Lower lobe of right lung (tissue), 2 donors: ENCODE measurements at places on chromosomes 2 and 18.
A peak's percentile ranks its signal among the peaks of the same experiment; 100 is the strongest.

- DNase-seq: no peak
These were observed 205.3 kb downstream of the ZFP36L2 start for GRCh38 chr2:43020990-43021669.

- DNase-seq: no peak
These were observed 250.2 kb upstream of the RAB12 start for GRCh38 chr18:8359076-8359475.

DNA sequence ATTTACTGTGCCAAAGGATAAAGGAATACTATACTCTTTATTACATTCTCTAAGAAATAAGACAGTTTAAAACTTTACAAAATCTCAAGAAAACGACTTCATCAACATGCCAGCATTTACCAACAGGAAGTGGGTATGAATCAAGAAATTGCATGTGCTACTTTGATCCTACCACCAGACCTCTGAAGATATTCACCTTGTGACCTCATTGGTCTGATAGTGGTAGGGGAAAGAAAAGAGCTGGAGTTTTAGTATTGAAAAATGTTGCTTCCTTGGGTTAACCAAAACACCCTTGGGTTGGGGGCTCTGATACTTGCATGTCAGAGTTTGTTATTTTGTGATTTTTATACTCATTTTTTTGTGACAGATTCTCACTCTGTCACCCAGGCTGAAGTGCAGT is 84.1 kb upstream of the LPIN2 start:
- DNase-seq: no peak

GRCh38 chr18:59799383-59800015 is 100.3 kb upstream of the PMAIP1 start:
- no peak for DNase-seq

DNA sequence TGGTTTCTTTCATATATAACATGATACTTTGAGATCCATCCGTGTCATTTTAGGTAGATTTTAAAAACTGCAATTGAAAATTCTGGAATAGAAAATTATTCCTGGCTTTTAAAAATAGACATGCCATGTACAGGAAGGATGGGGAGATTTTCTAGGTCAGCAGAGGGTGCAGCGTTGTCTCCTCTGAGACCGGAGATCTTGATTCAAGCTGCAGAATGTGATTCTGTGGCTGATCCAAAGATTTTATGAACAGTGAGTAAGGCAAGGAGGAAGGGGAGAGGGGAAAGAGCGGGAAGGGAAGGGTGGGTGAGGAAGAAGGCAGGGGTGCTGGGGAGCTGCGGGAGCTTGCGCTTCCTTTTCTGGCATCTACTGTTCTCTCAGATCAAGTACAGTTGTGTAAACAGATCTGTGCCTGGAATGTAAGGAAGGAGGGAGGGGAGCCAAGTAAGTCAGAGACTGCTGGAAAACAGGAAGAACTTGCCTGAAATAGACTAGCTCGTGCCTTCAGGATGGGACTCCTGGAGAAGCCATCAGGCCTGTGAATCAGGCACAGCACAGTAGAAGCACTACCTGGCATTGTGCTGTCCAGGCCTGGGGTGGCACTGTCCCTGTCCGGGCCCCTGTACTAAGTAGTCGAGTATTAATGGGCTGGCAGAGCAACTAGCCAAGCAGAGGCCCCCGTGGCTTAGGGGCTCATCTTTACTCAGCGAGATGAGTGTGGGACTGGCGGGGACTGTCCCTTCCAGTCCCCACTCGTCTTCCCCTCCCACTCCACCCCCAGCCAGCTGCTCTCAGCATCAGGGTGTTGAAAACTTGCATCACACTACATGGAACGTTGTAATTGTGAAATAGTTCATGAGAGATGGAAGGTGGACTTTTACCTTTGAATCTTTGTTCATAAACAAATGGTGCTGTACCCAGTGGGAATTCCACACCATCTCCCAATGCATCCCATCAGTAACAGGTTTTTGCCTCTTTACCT is 163.5 kb downstream of the UXS1 start:
- no peak for DNase-seq

GRCh38 chr2:231241755-231242507 is 43.5 kb downstream of the ARMC9 start:
- DNase-seq: peak; percentile 62

DNA sequence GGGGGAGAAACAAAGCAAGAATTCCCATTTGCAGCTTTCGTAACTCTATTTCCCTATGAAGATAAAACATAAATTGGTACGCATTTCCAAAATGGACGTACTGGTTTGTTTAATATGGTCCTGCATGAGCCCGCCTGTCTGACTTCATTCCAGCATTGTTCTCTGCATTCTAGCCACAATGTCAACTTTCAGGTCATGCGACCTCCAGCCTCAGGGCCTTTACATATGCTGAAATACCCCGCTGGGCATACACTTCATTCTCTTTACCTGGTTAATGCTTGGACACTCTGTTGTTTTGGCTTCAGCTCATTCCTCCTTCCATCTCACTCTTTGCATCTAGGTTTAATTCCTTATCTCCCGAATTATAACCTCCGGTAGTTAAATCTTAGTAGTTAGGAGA is 103.7 kb upstream of the DNMT3A start:
- DNase-seq: no peak

- DNase-seq: no peak
These were observed 43.6 kb downstream of the POLR1A start for GRCh38 chr2:86062043-86062442.

DNA sequence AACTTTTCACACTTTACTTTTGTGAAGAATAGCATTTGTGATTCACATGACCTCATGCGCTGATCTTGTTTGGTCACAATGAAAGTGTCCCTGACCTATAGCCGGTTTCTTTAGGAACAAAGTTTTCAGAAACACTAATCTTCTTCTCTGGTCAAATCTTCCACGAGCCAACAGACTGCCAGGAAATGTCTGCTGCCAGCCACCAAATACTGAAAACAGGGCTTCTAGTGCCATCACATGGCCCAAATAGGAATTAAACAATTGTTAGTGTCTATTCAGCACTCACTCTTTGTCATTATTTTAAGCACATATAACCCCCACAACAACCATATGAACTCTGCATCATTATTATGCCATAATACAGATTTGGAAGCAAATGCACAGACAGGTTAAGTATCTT is 286.5 kb upstream of the SYT4 start:
- no peak for DNase-seq

- no peak for DNase-seq
These were observed 136.9 kb downstream of the CYP26B1 start for GRCh38 chr2:72010647-72011369.

- DNase-seq: no peak
These were observed 16.6 kb downstream of the SERPINB13 start for GRCh38 chr18:63603772-63604171.

- DNase-seq: no peak
These were observed 4.3 kb downstream of the DSG4 start for GRCh38 chr18:31380912-31381311.

- DNase-seq: no peak
These were observed 183.7 kb downstream of the GFPT1 start for GRCh38 chr2:69203166-69203985.

- no peak for DNase-seq
These were observed 47.4 kb downstream of the DNAJC10 start for GRCh38 chr2:182763311-182763912.

- no peak for DNase-seq
These were observed 39.6 kb upstream of the PGAP1 start for GRCh38 chr2:196966061-196966460.

- DNase-seq: no peak
These were observed 182.4 kb downstream of the PTPRM start for GRCh38 chr18:7749510-7749981.

DNA sequence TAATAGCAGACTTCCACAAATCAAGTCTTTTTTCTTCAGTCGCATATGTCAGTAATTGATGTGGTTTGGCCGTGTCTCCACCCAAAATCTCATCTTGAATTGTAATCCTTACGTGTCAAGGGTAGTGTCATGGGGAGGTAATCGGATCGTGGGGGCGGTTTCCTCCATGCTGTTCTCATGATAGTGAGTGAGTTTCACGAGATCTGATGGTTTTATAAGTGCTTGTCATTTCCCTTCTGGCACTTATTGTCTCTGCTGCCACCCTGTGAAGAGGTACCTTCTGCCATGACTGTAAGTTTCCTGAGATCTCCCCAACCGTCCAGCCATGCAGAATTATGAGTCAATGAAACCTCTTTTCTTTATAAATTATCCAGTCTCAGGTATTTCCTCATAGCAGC is 478.8 kb downstream of the PTPRM start:
- DNase-seq: no peak

DNA sequence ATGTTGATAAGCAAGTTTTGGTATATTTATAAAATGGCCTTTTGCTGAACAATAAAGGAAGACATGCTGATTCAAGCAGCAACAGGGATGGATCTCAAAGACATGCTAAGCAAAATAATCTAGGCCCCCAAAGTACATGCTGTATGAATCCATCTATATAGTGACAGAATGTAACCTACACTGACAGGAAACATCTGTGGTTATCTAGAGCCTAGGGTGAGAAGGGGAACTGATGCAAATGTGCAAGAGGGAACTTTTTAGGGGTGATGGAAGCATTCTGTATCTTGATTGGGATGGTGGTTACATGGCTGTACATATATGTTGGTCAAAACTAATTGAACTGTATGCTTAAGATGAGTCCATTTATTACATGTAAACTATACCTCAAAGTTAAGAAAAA is 24.2 kb downstream of the CNRIP1 start:
- DNase-seq: no peak

- no peak for DNase-seq
These were observed 279.5 kb downstream of the RND3 start for GRCh38 chr2:150207979-150208378.

- no peak for DNase-seq
These were observed 887.5 kb upstream of the NRXN1 start for GRCh38 chr2:51919395-51919794.

DNA sequence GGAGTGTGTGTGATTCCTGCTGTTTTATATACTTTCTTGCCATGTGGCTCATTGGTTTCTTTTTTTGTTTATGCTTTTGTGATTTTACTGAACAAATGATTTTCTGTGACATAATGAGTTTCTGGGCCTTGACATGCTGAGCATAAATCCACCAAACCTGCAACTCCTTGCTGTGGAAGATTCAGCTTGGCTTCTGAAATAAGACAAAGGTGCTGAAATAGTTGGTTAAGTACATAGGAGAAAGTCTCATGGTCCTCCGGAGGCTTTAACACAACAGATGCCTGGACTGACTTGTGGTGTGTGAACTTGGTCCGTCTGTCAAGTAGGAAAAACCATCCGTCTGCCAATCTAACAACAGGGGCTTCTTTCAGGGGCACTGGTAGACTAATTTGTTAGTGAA is 315.3 kb upstream of the CXCR4 start:
- DNase-seq: no peak

- DNase-seq: no peak
These were observed 125.4 kb upstream of the RNF152 start for GRCh38 chr18:62018034-62018758.

DNA sequence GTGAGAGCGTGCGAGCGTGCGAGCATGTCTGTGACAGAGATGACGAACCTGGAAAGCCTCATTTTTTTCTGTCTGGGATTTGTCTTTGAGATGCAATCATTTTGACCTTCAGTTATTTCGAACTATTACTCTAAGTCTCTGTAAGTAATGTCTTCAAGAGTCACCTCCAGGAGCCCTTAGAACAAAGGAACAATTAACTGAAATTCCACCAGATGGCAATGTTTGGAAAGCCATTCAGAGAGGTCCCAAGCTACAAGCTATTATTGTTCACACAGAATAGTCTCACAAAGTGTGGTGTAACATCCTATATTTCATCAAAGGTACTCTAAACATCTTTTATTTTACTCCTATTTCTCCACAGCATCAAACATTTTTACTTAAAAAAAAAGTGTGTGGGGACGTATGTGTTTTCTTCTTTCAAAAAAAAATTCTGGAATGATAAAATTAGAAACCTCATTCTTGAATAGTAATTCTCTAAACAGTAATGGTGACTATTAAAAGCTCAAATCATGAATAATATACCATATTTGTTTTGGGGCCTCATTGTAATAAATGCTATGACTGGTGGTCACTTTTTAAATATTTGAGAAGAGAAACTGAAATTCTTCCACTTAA is 35.1 kb upstream of the MAPRE2 start:
- no peak for DNase-seq

DNA sequence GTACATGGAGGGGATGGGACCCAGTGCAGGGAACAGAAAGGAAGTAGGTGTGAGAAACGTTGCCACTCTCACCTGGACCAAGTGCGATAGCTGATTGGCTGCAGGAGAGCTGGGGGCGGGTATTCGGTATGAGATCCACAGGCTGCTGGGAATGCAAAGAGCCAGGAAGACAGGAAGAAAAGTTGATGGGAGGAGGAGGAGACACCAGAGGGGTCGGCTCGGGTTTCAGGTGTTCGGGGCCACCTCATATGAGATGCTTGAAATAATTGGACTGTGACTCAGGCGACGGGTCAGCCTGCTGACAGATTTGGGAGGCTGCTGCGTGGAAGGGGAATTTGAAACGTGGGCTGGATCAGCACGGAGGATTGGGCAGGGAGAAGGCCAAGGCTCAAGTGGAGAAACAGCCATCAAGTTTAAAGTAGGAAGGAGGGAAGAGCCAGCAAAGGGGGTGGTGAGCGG is 65.1 kb downstream of the MRPS9 start:
- no peak for DNase-seq

- DNase-seq: peak; percentile 80
These were observed 9.8 kb upstream of the ZNF397 start for GRCh38 chr18:35231052-35231451.

GRCh38 chr2:28420722-28421121 is 28.1 kb downstream of the FOSL2 start:
- DNase-seq: no peak

DNA sequence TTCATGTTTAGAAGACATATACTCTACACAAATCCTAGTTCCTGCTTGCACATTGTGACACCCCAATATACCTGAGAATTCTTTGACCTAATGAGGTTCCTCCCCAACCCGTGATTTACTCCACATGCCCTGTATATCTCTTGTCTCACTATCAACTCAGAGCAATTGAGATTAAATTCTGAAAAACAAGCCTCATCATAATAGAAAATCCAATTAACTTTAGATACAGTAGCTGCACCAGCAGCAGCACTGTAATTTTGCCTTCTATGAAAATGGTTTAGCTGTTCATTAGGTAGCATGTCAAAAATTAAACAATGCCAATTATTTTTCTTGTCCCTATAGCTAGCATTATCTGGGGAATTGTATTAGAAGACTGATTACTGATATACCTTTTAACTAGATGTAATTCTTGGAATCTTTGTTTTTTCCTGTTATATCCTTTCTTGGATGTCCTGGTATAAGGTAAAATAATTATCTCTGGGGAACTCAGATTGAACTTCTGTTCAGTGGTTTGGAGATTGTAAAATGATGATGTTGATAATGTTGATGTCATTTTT is 218.9 kb upstream of the TANK start:
- no peak for DNase-seq

- no peak for DNase-seq
These were observed 105.4 kb downstream of the ATL2 start for GRCh38 chr2:38271697-38272096.

- no peak for DNase-seq
These were observed 72.1 kb downstream of the CABLES1 start for GRCh38 chr18:23207191-23207955.

GRCh38 chr2:216316743-216317142 is 55.5 kb downstream of the MARCHF4 start:
- DNase-seq: no peak
